NCI-H446 treated with DMSO at 0.1 percent for 48 hours (cell line): ENCODE measurements at places on chromosomes 16 and 17.

- DNase-seq, result no peak
Observed at GRCh38 chr17:39926588-39927100, 757 bp downstream of the ORMDL3 start.

DNA sequence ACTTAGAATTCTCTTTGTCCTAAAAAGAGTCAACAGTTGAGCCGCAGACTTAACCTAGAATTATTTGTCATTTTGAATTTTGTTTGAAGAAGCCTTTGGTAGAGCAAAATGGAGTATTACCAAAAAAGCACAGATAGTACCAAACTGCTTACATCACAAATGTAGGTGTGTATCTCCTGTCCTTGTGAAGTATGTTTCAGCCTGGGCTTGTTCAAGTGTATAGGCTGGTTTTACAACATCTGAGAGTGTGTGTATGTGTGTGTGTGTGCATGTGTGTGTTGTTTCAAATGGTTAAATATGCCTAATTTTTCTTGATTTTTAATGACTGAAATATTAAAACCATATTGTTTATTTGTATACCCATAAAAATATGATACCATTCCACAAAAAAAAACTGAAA is 188.7 kb upstream of the AXIN2 start:
- no peak for DNase-seq

DNA sequence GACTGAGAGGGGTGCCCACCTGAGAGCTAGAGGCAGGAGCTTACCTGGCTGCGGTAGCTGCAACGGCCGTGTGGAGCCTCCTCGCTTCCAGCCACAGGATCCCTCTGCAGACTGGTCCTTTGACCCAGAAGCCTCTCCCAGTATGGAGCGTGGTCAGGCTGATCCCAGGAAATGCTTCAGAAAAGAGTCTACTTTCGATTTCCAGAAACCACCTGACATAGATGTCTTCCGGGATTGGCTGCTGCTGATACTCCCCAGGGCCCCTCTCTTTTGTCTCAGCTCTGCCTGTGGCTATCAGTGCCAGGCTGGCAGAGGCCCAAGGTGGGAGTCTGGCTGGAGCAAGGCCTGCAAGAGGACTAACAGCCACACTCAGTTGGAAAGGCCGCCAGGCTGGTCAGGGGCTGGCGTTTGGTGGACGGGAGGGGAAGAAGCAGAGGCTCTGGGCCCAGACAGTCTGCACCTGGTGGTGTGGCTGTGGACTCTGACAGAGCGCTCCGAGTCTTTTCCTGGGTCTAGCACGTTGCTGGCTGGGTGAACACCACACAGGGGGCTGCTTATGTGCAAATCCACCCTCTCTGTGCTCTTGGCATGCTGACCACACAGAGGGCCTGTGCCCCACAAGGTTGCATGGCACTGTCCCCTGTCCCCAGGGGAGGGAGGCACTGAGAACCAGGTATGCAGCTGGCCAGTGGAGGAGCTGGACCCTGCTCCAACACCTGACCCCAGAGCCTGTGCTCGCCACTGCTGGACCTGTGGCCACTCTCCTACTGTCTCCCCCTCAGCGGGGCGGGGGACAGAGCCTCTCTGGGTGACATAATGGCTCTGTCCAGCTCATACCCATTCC is at the start of gene LGALS3BP:
Gene LGALS3BP (minus strand): TSS at position 144 of the 844 bp plus-strand sequence. CDS start 2,732 bp downstream, outside the sequence.
- peak; percentile 17 for DNase-seq

DNA sequence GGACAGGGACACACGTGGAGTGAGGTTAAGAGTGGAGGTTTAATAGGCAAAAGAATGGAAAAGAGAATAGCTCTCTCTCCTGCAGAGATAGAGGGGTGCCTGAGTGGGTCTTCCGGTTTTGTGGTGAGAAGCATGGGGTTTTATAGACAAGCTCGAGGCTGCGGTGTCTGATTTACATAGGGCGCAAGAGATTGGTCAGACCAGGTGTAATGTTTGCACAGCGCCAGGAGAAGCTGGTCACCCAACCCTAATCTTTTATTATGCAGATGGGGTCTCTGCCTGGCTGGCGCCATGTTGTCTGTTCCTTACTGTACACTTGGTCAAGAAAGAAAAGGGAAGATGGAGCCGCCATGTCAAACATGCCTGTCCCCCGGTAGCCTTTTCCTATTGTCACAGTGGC is 44.5 kb upstream of the MLYCD start:
- no peak for DNase-seq

DNA sequence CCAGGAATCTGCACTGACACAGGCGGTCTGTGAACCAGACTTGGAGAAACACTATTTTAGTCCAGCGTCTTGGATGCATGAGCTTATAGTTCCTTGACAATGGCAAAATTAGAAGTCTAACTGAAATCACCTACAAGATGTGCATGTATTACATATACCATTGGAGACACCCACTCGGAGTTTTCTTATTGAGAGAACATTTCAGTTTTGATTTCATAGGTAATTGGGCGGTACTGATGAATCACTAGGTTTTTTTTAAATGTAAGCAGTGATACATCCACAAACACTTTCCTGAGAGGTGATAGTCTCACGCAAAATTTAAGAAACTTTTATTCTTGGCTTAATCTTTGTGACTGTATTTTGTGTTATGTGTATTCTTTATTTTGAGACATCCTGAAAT is 69.8 kb downstream of the PRKCA start:
- no peak for DNase-seq

DNA sequence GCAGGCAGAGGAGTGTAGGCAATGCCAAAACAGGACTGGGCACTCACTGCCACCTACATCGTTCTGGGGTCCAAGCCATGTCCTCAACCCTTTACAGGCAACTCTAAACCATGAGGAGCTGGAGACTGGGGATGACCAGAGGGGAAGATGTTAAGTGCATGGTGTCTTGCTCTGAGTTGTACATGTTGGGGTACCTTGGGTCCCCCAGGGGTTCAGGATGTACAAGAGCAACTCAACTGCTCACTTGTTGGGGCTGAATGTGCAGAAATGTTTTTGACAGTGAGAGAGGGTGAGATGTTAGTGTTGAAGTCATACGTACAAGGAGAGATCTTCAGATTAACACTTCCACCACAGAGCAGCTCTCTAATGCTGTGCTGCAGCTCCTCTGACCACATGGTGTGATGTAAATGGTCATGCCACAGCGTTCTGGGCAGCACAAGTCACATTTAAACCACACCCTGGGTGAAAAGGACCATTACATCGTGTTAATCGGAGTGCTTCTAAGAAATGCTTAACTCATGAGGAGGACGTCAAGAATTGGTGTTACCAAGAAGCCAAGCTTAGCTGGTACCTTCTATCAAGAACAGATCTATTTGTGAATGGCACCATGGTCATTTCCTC is 2.4 kb downstream of the CCL18 start:
- no peak for DNase-seq

- no peak for DNase-seq
Observed at GRCh38 chr17:46877466-46877865, 26.1 kb downstream of the WNT9B start.

DNA sequence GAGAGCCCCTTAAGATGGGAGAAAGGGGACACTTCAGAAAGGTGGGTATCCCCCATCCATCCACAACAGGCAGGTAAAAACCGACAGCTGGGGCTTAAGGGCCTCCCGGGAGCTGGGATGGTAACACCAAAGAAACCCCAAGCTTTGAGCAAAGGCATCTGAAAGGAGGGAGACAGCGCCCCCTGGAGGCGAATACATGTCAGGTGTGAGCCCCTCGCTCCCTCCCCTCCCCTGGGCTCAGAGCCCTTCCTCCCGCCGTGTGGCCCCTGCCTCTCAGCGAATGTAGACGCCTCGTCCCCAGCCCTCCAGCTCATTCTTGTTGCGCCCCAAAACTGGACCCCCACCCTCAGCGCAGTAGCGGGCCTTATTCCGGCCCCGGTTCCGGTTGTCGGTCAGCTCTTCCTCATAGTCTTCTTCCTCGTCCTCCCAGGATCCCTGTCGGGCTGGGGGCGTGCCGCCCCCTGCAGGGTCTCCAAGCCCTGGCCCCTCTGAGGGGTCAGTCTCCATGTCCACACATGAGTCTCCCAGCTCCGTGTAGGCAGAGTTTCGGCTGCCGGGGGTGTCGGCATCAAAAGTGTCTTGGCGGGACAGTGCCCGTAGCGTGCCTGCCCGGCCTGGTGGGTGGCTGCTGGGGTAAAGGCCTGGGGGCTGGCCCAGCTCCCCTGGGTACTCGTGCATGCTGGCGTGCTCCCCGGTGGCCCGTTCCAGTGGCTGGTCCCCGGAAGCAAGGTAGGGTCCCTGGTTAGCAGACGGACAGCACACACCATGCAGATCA is 9.1 kb upstream of the ARL5C start:
- DNase-seq, result no peak

GRCh38 chr16:88599825-88600538 is 29.8 kb downstream of the ZC3H18 start:
- DNase-seq, result no peak

DNA sequence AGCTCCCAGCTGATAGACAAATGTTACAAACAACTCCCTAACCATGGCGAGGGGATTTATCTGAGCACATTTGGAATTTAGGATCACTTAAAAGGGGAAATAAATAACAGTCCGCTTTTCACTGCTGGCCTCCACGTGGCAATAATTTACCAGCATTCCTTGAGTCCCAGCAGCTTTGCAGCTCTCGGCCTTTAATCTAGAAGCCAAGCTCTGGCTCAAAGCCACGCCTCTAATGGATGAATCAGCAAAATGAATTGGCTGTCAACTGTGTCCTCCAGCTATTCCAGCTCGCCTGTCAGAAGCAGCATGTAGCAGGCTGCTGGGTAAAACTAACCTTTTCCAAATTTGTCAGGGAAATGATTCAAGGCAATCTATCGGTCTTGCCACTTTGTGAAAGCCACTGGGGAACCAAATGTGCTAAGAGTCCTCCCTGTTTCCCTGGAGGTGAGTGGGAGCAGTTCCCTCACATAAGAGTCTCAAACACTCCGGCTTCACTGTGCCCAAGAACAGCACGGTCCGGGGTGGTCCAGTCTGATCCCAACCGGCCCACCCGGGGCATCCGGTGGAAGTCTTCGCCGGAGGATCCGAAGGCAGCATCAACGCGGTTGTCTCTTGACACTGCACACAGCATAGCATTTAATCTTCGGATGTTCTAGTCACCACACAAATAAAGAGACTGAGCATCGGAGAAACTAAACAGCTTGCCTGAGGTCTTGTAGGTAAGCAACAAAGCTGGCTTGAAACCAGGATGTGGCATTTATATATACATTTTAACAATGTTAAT is 143.3 kb downstream of the PARN start:
- DNase-seq, result peak; percentile 81

GRCh38 chr16:3182608-3183444 is 5.2 kb upstream of the OR1F1 start:
- no peak for DNase-seq
